CD4-positive, alpha-beta T cell treated with Interleukin-6 at 100 ng/mL for 8 hours (primary cell): ENCODE measurements at places on chromosomes 7 and 10.

DNA sequence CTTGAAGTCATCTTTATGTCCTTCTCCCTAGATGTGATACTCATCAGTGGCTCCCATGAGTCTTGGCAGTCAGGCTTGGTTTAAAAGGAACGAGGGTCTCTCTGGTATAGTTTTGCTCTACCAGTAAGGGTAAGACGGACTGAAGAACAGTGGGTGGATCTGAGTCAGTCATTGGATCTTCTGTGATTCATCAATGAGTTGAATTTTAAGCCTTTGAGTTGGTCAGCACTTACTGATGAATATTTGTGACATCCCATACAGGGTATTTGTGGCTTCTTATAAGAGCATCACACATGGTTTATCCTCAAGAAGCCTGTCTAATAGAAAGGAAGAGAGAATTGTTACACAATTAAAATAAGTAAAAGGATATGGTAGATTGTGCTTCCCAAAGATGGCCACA, 87.3 kb upstream of the NAMPT start:
- DNase-seq = no peak

DNA sequence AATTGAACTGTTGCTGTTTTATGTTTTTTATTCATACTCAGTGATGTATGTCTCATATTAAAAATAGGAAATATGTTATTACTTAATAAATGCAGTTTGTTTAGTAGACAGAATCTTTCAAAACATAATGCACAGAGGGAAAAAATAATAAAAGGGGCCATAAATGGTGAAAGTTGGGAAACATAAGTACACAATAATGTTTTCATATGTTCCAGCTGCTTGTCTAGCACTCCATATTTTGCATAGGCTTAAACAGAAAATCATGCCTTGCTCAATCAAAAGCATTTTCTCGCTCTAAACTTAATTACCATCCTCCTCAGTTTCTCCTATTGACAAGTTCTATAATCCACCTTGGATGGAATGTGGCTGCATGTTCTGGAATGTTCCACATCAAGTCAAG, 333.2 kb downstream of the PLXNA4 start:
- DNase-seq = no peak

DNA sequence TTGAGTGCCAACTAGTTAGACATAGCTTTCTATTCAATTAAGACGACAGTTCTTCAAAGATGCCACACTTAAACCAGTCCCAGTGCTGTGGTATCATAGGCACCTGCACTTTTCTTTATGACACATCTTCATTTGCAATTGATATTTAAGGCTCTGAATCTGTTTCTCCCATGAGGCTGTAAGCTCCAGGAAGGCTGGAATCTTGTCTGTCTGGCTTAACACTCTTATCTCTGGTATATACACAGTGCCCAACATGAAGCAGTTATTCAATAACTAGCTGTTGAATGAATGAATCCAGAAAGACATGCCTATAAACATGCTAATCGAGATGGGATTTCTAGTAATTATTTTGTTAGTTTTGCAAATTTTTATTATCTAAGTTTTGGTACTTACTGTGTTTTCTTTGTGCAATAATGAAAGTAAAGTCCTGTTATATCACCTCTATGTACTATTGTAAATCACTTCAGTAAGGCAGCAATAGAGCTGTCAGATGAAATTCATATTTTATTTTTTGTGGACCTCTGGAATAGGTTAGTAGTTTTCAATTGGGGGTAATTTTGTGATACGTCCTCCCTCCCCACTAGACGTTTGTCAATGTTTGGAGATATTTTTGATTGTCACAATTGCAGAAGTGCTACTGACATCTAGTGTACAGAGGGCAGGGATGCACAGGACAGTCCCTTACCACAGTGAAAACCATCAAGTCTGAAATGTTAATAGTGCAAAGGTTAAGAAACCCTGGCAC, 51.3 kb upstream of the STEAP4 start:
- no peak for DNase-seq

- DNase-seq = no peak
Measured at GRCh38 chr10:33217854-33218253, 116.6 kb downstream of the NRP1 start.

DNA sequence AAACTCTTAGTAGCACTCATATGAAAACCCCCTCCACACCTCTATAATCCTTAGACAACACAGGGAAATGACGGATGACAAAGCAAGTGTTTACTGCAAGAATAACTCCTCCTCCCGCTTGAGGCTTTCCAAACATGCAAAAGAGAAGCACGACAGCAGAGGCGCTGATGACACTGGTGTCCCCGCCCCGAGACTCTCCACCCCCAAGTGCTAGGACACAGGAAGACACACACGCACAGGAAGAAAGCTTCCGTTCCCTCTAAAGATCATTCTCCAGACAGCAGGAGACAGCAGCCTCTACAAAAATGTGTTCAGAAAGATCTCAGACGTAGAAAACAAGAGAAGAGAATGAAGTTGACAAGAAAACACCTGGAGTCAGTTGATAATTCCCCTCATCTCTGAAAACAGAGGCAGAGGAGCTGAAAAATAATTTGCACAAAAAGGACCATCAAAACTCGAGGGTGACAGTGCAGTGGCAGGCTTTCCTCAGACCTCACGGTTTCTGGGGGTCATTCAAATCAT, 90.2 kb downstream of the DLG5 start:
- peak; percentile 78 for DNase-seq

DNA sequence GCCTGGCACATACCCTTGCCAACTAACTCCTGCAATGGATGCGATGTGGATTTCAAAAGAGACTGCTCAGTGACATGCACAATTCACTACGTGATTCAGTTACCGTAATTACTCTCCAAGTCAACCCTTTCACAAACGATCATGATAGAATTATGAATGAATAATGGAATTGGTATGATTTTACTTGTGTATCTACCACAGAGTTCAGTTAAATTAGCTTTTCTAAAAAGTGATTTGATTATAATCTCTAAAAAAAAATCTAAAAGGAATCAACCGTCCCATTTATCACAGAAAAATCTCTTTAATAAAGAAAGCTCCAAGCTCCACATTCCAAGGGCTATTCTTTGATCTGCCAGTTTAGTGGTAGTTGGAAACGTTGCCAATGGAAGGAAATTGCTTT, 30.4 kb upstream of the RSU1 start:
- no peak for DNase-seq
